Temporal lobe (tissue), 4 donors: ENCODE measurements at places on chromosomes 11 and 22. TPM values are rescaled to one million over a fixed set of nuclear protein-coding genes. Genes with fewer than 3 reads are reported as not detected.

OR5P2 gene
- total RNA-seq = not detected

MRGPRF gene
- total RNA-seq = 1.2 TPM

IGLL1 gene
- total RNA-seq = not detected

OR4C6 gene
- not detected for total RNA-seq

TMEM135 gene
- 31.0 TPM for total RNA-seq
